Hypothalamus (tissue), 51 donors: ENCODE measurements at places on chromosomes 7 and 10.

DNA sequence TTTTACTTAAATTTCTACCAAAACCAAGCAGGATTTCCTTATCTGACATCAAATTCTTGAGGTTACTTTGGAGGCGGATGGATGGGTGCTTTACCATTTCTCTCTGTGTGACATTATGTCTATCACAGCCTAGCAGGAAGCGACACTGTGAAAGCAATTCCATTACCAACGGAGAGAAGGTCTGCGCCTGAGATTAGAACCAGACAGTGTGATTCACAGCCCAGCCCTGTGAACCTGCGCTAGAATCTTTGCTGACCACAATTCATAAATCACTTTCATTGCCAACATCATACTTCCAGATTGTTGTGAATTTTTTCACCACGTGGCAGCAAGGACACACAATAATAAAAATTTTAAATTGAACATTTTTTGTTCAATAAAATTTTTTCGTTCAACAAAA lies 126.5 kb downstream of the CUBN start:
- no peak for DNase-seq

- no peak for DNase-seq
These were observed 213.2 kb upstream of the HPS1 start for GRCh38 chr10:98659951-98660350.

GRCh38 chr7:36809510-36809909 lies 85.2 kb upstream of the AOAH start:
- no peak for DNase-seq

DNA sequence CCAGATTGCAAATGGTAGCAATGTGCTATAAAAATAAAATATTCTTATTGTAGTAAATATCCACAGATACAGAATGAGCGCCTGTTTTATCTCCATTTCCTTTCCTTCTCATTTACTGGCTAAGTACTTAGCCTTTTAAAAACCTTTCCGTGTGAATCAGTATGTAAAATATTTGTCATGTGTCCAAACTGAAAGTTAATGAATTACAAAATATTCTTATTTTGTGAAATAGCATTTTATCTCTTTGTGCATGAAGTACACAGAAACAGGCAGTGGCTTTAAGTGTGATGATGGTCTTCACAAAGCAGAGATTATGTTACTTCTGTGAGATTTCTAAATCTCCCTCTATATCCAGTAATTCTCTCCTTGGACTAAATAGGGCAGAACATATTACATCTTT lies 56.7 kb upstream of the KIAA1217 start:
- DNase-seq: no peak

DNA sequence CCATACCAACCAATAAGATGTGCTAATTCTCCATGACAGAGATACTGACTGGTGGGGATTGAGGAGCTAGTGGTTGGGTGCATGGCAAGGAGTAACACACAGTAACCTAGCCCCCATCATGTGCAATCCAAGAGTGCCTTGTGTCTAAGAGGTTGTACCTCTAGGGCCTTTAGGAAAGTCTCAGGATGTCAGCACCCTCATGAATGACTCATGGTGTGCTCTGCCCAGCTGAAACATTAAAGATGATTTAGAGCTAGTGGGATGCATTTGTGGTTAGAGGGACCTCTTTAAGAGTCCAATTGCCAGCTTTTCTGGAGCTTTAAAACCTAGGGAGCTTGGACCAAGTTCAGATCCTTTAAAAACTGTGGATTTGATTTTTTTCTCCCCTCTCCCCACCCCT lies 181.1 kb downstream of the HERPUD2 start:
- no peak for DNase-seq

DNA sequence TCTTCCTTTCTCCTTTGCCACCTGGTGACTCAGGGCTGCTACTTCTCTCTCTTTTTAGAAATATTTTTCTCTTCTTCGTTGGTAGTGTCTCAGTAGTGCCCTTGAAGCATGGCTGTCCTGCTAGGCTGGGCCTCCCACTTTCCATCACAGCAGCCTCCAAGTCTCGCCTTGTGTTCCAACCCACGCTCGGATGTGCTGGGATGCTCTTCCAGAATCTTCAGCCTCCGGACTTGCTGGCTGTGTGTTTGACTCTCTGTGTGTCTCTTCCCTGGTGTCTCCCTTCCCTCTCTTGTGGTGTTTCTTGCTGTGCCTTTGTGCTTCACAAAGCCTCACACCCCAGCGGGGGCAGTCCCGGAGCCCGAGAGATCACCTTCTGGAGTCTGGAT lies 100.5 kb downstream of the INPP5A start:
- no peak for DNase-seq

DNA sequence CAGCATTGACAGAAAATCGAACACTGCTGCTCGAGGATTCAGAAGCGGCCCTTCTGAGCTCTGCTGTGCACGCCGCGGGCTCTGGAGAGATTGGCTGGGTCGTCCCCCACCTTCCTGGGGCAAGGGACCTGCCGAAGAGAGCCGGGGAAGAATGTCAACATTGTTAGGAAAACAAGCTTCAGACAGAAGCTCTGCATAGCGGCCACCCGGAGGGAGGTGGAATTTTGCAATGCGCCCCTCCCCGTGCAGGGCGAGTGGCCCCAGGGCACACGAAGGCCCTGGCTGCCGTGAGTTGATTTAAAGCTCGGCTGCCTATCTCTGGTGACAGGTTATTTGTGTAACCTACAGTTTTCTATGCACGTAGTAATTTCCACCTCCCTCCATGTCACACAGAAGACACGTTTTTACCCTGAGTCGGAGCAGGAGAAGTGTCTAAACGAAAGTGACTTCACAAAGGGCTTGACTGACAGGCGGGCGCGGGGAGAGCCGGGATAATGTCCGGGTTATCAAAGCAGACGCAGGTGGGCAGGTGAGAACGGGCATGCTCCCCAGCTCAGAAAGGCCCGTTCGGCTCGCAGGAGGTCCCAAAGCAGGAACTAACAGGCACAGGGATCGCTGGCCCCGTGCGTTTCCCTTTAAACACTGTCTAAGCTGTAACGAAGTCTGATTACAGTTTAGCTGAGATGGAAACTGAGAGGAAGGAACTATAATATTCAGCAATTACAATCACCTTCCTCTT lies 84.6 kb downstream of the PDGFA start:
- DNase-seq: no peak

DNA sequence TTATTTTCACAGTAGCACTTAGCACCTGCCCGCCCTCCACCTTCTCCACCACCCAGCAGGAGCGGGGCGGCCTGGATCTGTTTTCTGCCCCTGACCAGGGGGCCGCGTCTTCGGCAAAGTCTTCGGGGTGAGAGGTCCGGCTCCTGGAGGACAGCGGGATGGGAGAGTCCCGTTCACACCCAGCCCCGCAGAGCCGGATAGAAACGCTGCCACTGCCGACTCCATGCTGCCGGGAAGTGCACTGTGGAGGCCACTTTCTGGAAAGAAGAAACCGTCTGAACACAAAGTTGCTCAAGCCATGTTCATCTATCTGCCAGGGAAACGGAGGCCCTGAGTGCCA lies 14.5 kb upstream of the ZNF273 start:
- DNase-seq: no peak

DNA sequence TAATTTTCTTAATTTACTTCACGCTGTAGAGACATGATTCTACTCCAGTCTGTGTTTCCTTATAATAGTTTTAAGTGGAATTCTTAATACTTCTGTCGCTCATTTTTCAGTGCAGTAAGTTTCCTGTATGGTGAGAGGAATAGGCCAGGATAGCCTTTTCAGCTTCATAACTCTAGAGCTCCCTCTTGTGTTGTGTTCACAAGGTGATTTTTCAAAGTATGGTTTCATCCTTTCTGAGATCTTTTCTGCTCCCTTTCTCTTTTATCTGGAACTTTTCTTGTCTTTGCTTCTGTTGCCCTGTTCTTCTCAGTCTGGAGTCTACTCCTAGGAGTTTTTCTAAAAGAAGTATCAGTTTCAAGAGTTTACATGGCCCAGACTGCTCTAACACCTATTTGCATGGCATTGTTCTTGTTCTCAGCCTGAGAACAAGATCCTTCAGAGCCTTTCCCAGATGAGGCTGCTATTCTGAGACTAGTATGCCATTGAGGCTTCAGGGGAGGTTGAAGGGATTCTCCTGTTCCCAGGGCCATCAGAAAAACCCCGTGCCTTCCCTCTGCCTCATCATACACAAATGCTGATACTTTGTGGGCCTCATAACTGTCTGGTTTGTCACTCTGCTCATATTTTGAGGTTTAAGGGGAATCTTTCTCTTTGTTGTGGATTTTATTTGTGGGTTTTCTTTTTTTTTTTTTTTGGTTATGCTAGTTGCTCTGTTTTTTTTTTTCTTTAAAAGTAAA lies 21.8 kb downstream of the NET1 start:
- no peak for DNase-seq

DNA sequence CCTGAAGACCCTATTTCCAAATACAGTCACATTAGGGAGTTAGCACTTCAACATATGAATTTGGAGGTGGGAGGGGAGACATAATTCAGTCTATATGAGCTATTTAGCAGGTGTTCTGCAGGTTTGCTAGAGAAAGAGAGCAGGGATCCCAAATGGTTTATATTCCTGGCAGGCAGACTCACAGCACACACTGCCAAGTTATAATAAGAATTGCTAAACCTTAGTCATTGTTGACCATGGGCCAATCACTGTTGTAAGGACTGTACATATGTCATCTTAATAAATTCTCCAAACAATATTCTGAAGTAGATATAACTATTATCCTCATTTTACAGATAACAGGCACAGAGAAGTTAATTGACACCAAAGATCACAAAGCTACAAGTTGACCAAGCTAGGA lies 1.5 kb upstream of the CCDC3 start:
- no peak for DNase-seq

- DNase-seq: no peak
These were observed 65.2 kb downstream of the LYZL1 start for GRCh38 chr10:29353887-29354561.

DNA sequence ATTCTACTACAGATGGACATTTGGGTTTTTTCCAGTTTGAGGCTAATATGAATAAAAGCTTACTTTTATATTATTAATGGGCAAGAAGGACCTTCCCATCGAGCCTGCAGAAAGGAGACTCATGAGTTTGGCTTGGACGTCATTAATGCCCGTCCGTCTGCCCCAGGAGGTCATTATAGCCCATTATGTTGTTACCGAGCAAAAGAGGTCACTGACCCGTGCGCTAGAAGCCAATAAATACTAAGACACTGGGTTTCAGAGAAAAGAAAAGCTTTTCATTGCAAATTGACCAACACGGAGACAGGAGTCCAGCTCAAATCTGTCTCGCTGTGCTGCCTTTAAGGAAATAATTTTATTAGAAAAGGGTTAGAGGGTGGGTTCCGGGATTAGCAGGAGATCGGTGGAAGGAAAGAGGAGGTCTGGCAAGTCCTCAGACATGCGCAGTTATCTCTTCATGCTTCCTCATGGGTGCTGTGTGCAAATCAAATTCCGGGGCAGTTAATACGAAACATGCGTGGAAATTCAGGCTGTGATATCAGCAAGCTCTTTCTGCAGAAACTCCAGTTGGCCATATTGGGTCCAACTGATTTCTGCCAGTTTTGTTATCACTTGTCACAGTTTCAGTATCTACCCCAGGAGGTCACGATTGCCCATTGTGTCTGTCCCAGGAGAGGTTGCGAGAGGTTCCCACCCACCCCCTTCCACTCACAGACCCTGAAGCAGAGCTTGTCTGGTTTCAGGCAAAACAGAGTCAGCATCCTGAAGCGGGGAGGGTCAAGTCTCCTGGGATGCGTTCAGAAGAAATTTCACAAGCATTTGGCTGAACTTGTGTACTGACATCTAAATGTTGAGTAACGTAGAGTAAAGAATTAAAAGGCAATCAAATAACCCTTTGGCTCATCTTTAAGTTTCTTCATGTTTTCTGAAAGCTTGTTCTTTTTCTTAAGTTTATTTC lies 1.1 kb upstream of the GALNTL5 start:
- DNase-seq: no peak

DNA sequence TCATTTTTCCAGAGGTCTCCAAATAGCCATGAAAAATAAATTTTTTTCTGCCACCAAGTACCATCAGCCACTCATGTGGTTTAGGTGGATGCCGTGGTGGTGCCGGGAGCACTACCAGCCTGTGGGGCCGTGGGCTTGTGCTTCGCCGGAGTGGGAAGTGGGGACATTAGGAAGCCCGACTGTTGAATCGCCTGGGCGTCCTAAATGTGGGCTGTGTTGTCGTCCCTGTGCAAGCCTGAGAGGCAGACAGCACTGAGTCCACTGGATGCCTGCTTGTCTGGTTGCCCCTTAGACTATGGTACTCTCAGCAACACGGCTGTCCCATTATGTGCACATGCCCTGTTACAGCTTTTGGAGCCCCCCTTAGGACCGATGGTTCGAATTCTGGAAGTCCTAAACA lies 59.9 kb downstream of the MGMT start:
- no peak for DNase-seq

DNA sequence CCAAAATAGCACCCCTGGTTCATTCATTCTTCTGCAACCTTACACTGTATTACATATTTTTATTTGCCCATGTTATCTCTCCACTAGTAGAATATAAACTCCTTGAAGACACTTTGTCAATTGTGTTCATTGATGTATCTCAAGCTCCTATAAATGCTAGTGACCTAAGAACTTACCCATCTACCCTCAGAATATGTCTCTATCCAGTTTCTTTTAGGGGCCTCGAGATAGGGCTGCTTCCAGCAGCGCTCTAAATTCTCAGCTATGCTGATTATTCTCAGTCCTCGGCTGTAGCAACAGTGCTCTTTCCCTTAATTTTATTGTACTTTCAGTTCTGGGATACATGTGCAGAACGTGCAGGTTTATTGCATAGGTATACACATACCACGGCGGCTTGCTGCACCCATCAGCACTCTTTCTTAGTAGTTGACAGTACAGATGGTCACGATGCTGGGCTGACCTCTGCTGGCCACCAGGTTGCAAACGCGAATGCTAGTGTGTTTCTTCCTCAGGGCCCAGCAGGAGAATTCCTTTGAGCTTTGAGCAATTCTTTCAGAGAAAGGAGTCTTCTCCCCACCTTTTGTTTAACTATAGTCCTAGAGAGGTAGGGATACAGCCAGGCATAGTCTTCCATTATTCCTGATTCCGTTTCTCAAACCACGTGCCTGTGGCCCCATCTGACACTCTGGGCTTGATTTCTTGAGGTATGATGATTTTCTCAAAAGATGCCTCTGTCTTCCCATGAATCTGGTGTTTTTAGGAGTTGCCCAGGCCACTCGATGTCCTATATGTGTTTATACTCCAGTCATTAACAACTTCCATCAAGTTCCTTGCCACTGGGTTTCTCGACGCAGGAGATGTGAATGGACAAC lies 49.1 kb upstream of the CDC14C start:
- DNase-seq: peak; percentile 17

- DNase-seq: no peak
These were observed 531.0 kb upstream of the COBL start for GRCh38 chr7:51847461-51848134.

DNA sequence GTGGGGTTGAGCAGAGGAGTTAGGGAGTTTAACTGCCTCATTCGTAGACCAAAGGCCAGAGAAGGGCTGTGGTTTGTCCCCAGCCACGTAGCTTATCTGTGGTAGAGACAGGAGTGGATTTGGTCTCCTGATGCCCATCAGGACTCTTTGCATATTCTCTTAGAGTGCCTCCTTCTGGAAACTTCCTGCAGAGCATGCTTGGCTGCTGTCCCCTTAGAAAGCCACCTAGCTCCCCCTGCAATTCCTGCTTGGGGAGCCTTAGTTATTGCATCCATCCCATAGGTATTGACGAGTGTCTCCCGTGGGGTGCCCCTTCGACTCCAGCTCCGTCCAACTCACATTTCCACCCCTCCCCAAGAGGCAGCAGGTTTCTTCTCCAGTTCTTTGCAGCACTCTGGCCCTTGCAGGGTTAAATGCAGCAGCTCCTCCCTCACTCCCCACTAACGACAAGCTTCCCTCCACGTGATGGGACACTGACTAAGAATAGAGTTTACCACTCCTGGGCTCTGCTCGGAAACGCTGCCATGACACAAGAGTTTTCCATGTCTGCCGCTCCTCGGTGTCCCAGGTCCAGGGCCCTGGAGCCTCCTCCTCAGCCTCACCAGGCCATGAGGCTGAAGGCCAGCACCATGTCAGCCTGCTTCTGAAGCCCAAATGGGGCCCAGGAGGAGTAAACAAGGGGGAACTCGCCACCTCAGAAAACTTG lies 147.8 kb upstream of the UNC5B start:
- DNase-seq: no peak
